Natural killer cell treated with Interleukin-12 subunit alpha and Interleukin-12 subunit beta and Interleukin-15 and Interleukin-18, amount 100 ng/mL, for 72 hours (primary cell): ENCODE measurements at places on chromosomes 5 and 9.

DNA sequence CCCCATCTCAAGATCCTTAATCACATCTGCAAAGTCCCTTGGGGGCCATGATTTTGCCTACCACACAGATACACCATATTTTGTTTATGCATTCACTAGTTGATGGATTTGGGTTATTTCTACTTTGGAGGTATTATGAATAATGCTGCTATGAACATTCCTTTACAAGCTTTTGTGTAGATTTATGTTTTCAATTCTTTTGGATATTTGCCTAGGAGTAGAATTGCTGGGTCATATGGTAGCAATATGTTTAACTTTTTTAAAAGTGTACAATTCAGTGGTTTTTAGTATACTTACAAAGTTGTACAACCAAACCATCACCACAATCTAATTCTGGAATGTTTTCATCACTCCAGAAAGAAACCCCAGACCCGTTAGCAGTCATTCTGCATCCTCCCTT lies 7.8 kb upstream of the ANP32B start:
- DNase-seq = no peak
- H3K4me3 ChIP-seq = no peak overlapping the region
- no peak overlapping the region for H3K27ac ChIP-seq

DNA sequence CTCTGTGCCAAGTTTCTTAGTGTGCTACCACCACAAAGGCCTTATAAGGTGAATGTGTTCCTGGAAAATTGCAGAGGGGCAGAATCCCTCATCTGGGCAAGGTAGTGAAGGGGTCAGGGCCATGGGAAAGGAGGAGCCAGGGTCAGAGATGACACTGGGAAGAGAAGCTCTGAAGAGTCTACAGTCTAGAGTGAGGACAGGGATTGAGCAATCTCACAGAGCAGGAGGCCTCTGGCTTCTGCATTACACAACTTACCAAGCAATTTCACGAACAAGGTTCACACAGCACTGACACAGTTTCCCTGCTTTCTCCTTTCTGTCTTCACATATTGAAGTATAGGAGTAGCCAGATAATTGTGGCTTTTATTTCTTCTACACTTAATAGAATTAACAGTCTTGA lies 24.5 kb upstream of the IDNK start:
- H3K36me3 ChIP-seq = no peaks in the 10 kb centered on the region
- no peak overlapping the region for H3K4me3 ChIP-seq
- no peaks in the 10 kb centered on the region for H3K27me3 ChIP-seq

GRCh38 chr5:91031402-91031752 lies 351.7 kb downstream of the ARRDC3 start:
- H3K27me3 ChIP-seq = peaks cover 12% of the 10 kb centered on the region
- DNase-seq = no peak
- no peaks in the 10 kb centered on the region for H3K36me3 ChIP-seq
- H3K4me1 ChIP-seq = no peaks in the 10 kb centered on the region

- DNase-seq = no peak
- H3K4me1 ChIP-seq = no peaks in the 10 kb centered on the region
- H3K27ac ChIP-seq = no peak overlapping the region
- H3K4me3 ChIP-seq = no peak overlapping the region
- H3K36me3 ChIP-seq = no peaks in the 10 kb centered on the region
Observed at GRCh38 chr9:112361601-112362000, 18.3 kb upstream of the HSDL2 start.

- no peaks in the 10 kb centered on the region for H3K36me3 ChIP-seq
- DNase-seq = no peak
- peaks cover 8% of the 10 kb centered on the region for H3K27me3 ChIP-seq
Observed at GRCh38 chr9:86356871-86357866, 3.0 kb upstream of the TUT7 start.

DNA sequence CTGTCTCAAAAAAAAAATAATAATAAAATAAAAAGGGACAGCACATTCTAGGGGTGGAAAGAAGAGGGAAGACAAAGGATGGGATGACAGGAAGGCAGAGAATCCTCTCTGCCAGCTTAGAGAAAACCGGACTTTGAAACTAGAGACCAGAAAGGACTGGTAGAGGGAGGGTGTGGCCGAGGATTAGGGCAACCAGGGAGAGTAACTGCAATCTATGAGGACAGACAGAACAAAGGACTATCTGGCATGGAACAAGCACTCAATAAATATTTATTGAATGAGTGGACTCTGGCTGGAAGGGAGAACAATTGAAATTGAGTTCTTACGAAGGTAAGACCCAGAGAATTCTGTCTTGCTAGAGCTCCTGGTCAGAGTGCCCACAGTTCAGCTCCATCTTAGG lies 2.4 kb downstream of the GBA2 start:
- peaks cover 14% of the 10 kb centered on the region for H3K36me3 ChIP-seq
- H3K4me1 ChIP-seq = peaks cover 48% of the 10 kb centered on the region
- H3K27ac ChIP-seq = peak overlapping the region; percentile 92
- H3K4me3 ChIP-seq = peak overlapping the region; percentile 95

- H3K4me3 ChIP-seq = no peak overlapping the region
- no peaks in the 10 kb centered on the region for H3K36me3 ChIP-seq
- H3K4me1 ChIP-seq = no peaks in the 10 kb centered on the region
- H3K27me3 ChIP-seq = no peaks in the 10 kb centered on the region
Observed at GRCh38 chr5:104189909-104190308, 627.3 kb upstream of the NUDT12 start.

- no peak for DNase-seq
- no peaks in the 10 kb centered on the region for H3K36me3 ChIP-seq
- H3K27me3 ChIP-seq = peaks cover 26% of the 10 kb centered on the region
- H3K27ac ChIP-seq = no peak overlapping the region
- H3K4me1 ChIP-seq = no peaks in the 10 kb centered on the region
Observed at GRCh38 chr5:66757219-66757833, 161.1 kb downstream of the MAST4 start.

GRCh38 chr5:89932771-89933181 lies 476.8 kb downstream of the CETN3 start:
- H3K4me1 ChIP-seq = no peaks in the 10 kb centered on the region
- no peaks in the 10 kb centered on the region for H3K27me3 ChIP-seq
- no peak for DNase-seq

DNA sequence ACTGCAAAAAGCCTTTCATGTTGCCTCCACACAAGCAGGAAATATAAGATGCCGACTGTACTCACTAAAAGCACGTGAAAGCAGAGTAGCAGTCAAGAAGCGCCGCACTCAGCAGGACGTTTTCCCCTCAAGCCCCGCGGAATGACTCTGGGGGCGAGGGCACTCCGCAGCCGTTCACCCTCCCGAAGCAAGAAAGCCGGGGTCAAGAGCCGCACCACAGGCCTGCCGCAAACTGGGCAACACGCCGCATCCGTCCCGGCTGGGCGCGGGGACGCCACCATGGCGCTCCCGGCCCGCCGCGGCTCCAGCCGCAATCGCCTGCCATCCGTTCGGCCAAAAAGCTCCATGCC lies 364 bp downstream of the RPS6 start:
- peak overlapping the region; percentile 96 for H3K27ac ChIP-seq
- H3K4me1 ChIP-seq = peaks cover 48% of the 10 kb centered on the region
- peak overlapping the region; percentile 91 for H3K4me3 ChIP-seq
- DNase-seq = peak; percentile 76

DNA sequence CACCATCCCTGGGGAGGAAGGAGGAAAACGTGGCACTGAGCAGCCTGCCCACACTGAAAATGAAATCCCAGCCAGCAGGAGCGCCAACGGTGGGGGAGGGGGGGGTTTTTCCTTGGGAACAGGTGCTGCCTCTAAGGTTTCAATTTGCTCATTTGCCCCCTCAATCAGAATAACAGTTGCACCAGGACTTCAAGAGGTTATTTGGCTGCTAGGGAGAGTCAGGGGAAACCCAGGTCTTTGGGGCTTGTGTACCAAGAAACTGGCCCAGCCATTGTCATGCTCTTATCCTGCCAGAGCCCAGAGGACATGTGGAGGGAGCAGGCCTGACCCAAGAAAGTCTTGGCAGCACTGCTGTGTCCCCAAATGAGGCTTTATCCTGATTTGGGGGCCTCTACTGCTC lies 66.5 kb downstream of the NDFIP1 start:
- no peaks in the 10 kb centered on the region for H3K4me1 ChIP-seq
- H3K36me3 ChIP-seq = no peaks in the 10 kb centered on the region
- DNase-seq = no peak
- peaks cover 3% of the 10 kb centered on the region for H3K27me3 ChIP-seq

DNA sequence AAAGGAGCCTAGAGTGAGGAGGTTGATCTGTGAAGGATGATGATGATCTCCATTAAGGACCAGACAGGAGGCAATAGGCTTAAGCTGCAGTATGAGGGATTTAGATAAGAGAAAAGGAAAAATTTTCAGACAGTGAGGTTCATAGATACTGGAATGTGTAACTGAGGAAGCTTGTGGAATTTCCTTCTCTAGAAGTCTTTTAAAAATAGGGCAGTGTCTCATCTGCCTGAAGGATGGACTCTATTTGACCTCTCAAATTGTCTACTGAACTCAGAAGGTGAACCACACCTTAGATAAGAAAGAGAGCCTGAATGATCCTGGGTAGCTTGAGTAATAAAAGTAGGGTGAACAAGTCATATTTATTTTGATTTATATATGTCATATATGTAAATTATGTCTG lies 148.2 kb upstream of the CDKN2B start:
- no peaks in the 10 kb centered on the region for H3K4me1 ChIP-seq
- DNase-seq = no peak
- no peak overlapping the region for H3K27ac ChIP-seq
- peaks cover 13% of the 10 kb centered on the region for H3K27me3 ChIP-seq
- no peaks in the 10 kb centered on the region for H3K36me3 ChIP-seq

DNA sequence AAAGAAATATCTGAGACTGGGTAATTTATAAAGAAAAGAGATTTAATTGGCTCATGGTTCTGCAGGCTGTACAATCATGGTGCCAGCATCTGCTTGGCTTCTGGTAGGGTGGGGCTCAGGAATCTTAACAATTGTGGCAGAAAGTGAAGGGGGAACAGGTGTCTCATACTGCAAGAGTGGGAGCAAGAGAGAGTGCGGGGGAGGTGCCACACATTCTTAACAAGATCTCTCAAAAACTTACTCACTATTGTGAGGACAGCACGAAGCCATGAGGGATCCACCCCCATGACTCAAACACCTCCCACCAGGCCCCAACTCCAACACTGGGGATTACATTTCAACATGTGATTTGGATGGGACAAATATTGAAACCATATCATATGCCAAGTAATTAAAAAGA lies 70.1 kb upstream of the PANK3 start:
- no peaks in the 10 kb centered on the region for H3K4me1 ChIP-seq
- DNase-seq = no peak
- H3K27me3 ChIP-seq = no peaks in the 10 kb centered on the region
- H3K4me3 ChIP-seq = no peak overlapping the region
- H3K36me3 ChIP-seq = no peaks in the 10 kb centered on the region
- no peak overlapping the region for H3K27ac ChIP-seq

DNA sequence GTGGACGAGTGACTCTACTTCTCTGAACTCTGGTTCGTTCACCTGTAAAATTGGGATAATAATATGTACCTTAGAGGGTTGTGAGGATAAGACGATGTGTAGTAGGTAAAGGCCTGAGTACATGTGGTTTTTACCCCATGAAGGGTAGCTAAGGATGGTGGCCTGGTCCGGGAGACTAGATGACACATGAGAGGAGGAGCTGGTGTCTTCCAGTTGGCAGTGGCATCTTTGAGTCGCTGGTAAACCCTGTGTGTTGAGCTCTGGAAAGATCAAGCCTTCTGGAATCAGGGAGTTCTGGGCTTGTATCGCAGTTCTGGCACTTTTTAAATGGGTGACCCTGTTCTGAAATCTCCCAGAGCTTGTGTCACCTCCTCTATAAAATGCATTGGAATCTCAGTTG lies 166.4 kb upstream of the ZNF618 start:
- H3K27me3 ChIP-seq = no peaks in the 10 kb centered on the region
- H3K4me3 ChIP-seq = no peak overlapping the region
- H3K4me1 ChIP-seq = peaks cover 28% of the 10 kb centered on the region
- no peak overlapping the region for H3K27ac ChIP-seq
- DNase-seq = no peak
- no peaks in the 10 kb centered on the region for H3K36me3 ChIP-seq

GRCh38 chr5:68344447-68345111 lies 129.0 kb downstream of the PIK3R1 start:
- peak overlapping the region; percentile 67 for H3K4me3 ChIP-seq
- peaks cover 8% of the 10 kb centered on the region for H3K36me3 ChIP-seq
- no peaks in the 10 kb centered on the region for H3K27me3 ChIP-seq
- peak; percentile 69 for DNase-seq
- peak overlapping the region; percentile 77 for H3K27ac ChIP-seq

DNA sequence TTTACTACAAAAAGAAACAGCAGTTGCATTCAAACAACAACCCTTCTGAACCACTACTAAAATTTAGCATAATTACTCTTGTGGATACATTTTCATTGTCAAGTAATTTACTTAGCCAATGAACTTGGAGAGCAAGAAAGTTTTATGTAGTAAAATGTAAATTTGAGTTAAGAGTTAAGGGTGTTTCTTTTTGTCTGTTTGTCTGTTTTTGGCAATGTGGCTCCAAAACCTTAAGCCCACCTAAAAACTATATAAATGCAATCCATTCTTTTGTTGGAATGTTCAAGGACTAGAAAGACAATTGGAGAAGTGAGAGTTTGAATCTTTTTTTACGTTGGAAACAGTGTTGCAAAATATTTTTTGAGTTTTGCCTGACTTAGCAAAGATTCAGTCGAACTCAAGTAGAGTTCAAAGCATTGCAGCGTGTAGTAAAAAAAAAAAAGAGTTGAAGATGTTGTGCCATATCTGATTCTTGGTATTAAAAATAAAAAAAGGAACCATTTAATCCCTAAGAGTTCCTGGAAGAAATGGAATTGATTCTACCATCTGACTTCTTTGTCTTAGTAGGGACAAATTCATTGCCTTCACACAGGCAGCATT lies 867 bp downstream of the SYK start:
- H3K36me3 ChIP-seq = no peaks in the 10 kb centered on the region
- H3K4me1 ChIP-seq = peaks cover 35% of the 10 kb centered on the region
- peaks cover 4% of the 10 kb centered on the region for H3K27me3 ChIP-seq

DNA sequence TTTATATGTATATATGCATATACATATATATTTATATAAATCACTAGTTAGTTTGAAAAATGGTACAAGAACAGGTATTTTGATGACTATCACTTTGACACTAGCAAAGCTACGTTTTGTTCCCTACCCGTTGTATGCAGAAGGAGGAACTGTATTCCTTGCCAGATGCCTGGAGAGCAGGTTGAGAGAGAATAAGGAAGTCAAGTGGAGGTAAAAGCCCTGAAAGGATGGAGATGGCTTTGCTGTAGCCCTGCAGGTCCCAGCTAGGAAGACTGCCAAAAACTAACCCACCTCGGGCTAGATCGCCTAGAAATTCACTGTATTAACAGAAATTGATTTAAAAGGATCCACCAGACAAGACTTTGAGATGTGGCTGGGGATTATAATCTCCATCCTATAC lies 229.3 kb downstream of the RFX3 start:
- H3K27me3 ChIP-seq = no peaks in the 10 kb centered on the region
- no peaks in the 10 kb centered on the region for H3K36me3 ChIP-seq
- no peak overlapping the region for H3K27ac ChIP-seq
- H3K4me1 ChIP-seq = no peaks in the 10 kb centered on the region
- no peak overlapping the region for H3K4me3 ChIP-seq
- DNase-seq = no peak

DNA sequence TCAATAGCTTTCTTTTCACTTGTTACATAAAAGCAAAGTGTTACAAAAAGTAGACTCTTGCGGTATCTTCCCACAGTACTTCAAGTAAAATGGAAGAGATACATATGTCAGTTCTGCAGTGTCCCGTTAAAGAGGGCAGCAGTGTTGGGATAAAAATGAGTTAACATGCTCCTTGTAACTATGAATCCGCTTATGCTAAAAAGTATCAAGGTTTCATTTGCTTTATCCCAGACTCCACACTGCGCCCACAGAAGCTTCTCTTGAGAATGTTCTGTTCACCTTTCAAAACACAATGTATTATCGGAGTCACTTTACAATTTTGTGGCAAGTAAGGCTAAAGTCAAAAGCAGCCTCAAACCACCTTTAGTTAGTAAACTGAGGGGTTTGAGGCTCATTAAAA lies 790 bp downstream of the PTAR1 start:
- peaks cover 15% of the 10 kb centered on the region for H3K4me1 ChIP-seq
- peaks cover 5% of the 10 kb centered on the region for H3K36me3 ChIP-seq
- no peaks in the 10 kb centered on the region for H3K27me3 ChIP-seq
- H3K27ac ChIP-seq = peak overlapping the region; percentile 98
